ENCODE measurements at places on chromosomes 11 and 22.

GRCh38 chr22:48784701-48785503 lies 1042.8 kb downstream of the BRD1 start:
- DNase-seq, result no peak

DNA sequence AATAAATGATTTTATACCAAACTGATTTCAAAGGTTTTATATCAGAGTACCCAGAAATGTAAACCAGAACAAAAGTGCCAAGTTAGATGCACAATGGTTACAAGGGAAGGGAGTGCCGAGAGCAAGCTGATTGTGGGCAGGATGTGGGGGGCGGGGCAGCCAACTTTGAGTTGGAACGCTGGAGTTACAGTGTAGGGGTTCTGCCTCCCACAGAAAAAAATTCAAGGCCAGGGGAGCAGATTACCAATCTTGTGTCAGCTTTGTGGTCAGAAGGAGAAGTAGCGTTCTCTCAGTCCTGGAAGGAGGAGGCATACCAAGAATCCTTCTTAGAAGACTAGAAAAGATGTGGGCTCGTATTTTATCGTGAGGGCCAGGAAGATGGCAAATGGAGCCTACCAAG lies 15.9 kb upstream of the POU2AF2 start:
- DNase-seq, result no peak

- DNase-seq, result no peak
Measured at GRCh38 chr11:121337078-121337477, 44.5 kb downstream of the SC5D start.

- DNase-seq, result no peak
Measured at GRCh38 chr11:96084610-96085318, 160.9 kb upstream of the MTMR2 start.

- DNase-seq, result no peak
Measured at GRCh38 chr11:64498136-64498535, 92.9 kb upstream of the SLC22A12 start.

- peak; percentile 1 for DNase-seq
Measured at GRCh38 chr22:48743601-48744282, 1083.9 kb downstream of the BRD1 start.

- DNase-seq, result no peak
Measured at GRCh38 chr11:18065572-18065971, 19.5 kb upstream of the TPH1 start.

- no peak for DNase-seq
Measured at GRCh38 chr22:36182056-36182455, 19.6 kb downstream of the APOL4 start.

DNA sequence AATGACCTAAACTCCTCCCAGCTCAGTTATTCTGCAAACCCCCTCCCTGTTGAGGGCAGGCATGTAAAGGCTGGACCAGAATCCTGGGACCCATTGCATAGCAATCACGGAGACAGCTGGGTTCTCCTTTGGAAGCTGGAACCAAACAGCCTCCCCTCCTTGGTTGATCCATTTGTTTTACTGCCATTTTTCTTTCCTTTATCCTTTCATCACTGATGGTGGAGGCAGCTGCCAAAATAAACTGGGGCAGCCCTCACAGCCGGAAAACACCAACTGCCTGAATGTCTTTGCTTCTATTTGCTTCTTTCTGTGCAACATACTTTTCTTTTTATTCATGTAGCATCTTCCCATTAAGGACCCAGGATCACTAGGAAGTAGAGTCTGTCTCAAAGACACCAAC lies 150.0 kb upstream of the SYT13 start:
- DNase-seq, result no peak

DNA sequence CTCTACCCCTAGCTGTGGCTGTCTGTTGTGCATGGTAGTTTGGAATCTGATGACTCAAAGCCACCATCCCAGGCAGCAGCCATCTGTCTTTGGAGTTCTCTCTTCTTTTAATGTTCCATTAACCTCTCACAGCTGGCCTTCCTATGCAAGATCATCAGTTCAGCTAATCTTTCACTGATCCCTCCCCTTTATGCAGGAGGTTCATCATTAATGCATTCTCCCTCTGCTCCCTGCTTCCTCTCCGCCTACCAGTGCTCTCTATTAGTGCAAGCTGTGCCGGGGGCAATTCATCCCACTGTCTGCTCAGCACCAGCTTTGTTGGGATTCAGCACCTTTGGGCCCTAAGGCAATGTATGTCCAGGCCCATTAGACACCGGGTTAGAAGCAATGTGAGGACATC lies 413.0 kb upstream of the LRRC4C start:
- DNase-seq, result no peak

- DNase-seq, result no peak
Measured at GRCh38 chr11:107824668-107825369, 33.8 kb downstream of the SLC35F2 start.

DNA sequence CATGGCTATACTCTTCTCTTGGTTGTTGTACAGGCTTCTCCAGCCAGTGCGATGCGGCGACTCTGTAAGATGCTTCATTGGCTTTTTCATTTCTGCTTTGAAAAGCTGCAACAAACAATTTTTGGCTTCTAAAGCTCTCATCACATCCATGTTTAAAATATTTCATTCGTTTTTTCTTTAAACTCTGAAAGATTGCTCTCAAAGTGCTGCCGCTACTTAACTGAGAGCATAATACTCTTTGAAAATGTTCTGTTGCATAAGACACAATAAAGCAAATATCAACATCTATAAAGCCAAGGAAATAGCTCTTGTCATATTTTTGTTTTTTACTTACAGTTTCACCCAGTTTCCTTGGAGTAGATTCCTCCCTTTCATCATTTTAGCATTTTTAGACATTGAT lies 468.3 kb downstream of the TBC1D22A start:
- no peak for DNase-seq

- no peak for DNase-seq
Measured at GRCh38 chr22:48478529-48479265, 1349.0 kb downstream of the BRD1 start.

DNA sequence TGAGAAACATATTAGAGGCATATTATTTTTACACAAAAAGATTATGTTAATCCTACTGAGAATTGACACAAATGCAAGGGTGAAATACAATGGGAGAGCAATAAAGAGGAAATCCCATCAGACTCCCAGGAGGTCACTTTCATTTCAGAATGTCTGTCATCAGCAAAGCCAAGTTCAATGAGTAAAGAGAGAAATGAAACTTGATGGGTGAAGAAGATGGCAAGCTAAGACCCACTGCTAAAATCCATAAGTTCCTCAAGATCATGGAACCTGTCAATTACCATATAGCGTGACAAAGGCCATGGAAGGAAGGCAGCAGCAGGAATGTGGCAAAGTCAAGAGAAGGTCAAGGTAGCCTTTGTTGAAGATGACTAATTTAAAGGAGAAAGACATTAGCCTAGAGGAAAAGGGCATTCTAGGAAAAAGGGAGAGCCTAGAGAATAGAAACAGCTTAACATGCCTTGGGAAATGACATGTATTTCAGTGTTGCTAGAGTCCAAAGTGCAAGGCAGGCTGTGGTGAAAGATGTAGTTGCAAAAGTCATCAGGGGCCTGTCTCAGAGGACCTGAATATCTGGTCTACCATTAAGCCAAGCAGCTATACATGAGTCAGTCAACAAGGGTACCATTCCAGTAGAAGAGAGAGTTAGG lies 43.1 kb downstream of the FAM168A start:
- no peak for DNase-seq

GRCh38 chr11:11841116-11841722 lies 553 bp upstream of the USP47 start:
- peak; percentile 23 for DNase-seq

DNA sequence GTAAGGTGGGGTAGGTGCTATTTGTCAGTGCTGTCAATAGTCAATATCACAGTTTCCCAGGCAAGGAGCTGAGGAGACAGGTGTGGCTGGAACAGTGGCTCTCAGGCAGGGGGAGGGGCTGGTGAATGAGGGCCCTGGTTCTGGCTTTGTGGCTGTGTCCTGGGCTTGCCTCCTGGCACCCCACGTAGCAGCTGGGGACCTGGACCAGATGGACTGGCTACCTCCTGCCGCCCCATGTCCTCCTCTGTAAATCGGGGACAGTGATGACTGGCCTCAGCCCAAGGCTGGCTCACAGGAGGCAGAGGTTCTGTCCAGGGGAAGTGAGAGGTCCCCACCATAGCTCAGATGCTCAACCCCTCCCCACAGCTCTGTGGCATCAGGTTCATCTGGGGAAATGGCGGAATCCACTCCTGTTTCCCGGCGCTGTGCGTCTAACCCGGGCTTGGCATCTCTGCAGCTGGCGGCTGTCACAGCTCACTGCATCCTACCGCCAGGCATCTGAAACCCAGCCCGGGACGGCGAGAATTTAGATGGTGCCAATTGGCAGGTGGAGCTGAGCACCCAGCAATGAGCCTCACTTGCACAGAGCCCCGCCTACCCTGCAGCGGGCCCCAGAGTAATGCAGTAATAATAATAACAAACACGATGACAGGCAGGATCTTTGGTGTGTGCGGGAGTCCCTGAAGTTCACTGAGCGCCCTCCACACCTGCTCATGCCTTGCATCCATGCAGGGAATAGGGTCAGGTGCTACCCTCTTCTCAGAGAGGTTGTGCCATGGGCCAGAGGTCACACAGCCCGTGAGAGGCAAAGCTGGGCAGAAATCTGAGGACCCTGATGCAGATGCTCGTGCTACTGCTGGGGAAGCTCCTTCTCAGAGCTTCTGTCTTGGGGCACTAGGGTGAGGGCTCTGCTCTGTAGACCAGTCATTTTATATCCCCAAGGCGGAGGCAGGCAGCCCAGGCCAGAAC lies 27.8 kb upstream of the SHISAL1 start:
- DNase-seq, result no peak

GRCh38 chr22:47411006-47411405 lies 648.6 kb downstream of the TBC1D22A start:
- DNase-seq, result no peak

DNA sequence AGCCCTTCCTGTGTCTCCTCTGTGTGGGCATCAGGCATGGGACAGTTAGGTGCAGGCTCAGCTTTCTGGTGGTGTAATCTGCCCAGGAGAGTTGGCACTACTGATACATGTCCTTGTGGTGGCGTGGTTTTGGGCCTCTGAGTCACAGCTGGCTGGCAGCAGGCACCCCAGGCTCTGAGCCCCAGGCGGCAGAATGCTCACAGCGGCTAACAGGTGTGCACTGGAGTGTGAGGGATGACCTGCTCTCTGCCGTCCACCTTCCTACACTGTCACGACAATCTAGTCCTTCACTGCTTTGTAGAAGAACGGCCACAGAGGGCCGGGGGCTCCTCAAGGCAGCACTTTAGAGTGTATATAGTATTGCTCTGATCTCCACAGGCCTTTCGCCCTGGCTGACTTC lies 100.3 kb upstream of the PITPNB start:
- peak; percentile 61 for DNase-seq

DNA sequence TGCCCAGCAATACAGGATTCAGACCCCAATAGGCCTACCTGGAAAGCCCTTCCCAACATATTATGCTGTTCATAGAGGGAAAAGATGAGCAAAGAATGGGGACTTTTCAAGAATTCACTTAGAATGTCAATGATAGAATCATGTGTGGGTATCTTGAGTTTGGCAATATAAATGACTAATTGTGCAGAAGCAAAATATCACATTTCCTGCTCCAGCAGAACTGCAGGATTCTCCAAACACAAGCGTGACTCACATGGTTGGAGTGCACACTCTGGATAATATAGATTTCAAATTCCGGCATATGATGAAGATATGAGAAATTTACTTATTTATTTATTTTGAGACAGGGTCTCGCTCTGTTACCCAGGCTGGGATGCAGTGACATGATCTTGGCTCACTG lies 12.5 kb upstream of the APOL5 start:
- DNase-seq, result peak; percentile 80

DNA sequence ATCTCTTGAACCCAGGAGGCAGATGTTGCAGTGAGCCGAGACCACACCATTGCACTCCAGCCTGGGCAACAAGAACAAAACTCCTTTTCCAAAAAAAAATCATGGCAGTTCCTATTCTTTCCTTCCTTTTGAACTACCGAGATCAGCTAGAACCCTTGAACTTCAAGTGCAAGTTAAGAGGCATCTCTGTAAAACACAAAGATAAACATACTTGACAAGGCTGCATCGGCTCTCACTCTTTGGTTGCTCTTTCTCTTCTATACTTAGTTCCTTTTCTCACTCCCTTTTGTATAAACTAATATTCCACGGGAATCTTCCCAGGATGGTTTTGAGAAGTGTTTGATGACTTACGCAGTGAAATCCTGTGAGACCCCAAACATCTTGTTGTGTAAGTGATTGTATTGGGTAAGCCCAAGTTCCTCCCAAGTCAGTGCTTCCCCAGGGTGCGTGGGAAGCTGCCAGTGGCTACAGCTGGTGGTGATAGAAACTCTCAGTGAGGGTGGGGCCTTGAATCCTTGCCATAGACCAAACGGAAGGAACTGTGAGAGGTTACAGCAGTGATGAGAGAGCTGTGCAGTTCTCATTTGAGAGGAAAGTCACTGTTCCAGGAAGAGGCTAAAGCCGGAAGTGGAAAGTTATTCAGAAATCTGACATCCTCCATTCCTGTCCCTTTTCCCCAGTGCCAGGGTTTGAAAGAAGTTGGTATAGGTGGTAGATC lies 24.1 kb upstream of the CDC42EP2 start:
- peak; percentile 74 for DNase-seq

GRCh38 chr11:47948137-47948536 lies 32.2 kb upstream of the PTPRJ start:
- peak; percentile 65 for DNase-seq

- peak; percentile 86 for DNase-seq
Measured at GRCh38 chr11:83044958-83045712, 26.6 kb downstream of the RAB30 start.

DNA sequence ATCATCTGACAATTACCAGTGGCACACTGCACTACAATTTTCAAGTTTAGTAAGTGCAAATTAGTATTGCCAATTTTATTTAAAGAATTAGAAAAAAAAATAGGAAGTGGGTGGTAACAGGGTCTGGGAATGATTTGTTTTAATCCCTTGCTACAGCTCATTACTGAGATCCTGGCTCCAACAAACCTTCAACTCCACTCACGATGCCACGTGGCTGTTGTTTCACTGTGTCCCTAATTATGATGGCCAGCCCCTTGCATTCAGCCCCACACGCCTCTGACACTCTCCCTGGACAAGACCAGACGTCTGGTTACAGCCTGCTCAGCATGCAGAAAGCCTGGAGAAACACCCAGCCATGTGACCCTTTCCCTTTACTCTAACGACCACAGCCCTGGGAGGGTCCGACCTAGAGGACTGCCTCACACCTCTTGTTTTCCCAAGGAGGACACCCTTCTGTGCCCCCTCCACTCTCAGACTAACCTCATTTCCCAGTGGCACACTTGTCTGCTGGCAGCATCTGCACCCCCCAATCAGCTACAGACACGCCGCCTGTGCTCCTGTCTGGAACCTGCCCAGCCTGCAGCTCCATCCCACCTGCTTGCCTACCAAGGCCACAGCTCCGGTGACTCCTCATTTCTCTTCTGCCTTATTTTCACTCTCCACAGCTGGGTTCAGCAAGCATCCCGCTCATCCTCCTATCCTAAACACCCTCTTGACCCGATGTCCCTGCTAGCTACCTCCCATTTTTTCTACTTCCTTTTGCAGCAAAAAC lies 18.5 kb upstream of the SLC25A1 start:
- DNase-seq, result no peak

GRCh38 chr11:134555510-134555909 lies 143.5 kb upstream of the B3GAT1 start:
- DNase-seq, result no peak

- DNase-seq, result no peak
Measured at GRCh38 chr11:11640996-11641395, 19.2 kb upstream of the GALNT18 start.
